ENCODE measurements at places on chromosomes 4 and X.
A peak's percentile ranks its signal among the peaks of the same experiment; 100 is the strongest.

DNA sequence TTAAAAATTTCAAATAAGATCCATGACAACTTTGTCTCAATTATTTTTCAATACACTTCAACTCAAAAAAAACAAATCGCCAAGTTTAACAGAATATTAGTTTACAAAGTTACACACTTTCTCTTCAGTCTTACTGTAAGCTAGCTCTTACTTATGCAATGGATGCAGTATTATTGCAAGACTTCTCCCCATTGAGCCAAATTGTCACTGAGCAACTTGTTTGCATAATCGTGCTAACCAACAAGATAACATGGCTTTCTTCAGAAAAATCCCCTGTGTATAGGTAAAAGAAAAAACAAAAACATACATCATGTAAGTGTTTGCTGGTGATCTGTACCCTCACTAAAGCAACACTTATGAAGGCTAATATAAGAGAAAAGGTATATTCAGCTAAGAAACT is 18.9 kb downstream of the DNAJB14 start:
- DNase-seq, result no peak

- DNase-seq, result no peak
These were observed 551.5 kb upstream of the ZFP42 start for GRCh38 chr4:187444061-187444460.

DNA sequence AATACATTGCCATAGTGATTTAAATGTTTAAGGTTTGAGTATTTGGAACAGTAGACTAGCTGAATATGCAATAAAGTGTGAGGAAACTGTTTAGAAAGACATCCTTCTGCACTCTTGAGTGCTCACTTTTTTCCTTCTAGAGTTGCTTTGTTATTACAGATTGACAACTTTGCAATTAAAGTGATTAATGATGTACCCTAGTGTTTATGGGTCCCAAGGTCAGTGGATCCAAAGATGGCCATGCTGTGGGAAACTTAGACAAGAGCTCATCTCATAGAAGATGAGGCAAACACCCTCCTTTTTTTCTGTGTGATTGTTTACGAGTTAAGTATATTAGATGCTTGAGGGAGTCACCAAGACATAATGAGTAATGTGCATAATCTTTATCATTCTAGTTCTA is 118.8 kb downstream of the PDLIM5 start:
- DNase-seq, result no peak

DNA sequence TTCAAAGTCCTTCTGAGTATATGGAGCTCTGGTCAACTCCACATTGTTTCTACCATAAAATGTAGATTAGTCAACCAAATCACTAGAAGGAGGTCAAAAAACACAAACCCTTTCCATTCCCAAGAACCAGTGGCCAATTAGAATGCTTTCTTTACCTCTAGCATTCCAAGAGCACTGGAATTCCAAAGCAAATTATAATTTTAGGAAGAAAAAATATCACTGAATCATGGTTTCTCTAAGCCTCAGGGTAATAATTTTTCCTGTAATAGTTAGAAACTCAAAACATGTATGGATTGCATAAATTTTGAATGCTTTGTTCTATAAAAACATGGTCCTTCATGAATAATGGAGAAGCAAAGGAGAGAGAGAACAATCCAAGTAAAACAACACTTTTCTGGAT is 39.5 kb downstream of the LEF1 start:
- no peak for DNase-seq

DNA sequence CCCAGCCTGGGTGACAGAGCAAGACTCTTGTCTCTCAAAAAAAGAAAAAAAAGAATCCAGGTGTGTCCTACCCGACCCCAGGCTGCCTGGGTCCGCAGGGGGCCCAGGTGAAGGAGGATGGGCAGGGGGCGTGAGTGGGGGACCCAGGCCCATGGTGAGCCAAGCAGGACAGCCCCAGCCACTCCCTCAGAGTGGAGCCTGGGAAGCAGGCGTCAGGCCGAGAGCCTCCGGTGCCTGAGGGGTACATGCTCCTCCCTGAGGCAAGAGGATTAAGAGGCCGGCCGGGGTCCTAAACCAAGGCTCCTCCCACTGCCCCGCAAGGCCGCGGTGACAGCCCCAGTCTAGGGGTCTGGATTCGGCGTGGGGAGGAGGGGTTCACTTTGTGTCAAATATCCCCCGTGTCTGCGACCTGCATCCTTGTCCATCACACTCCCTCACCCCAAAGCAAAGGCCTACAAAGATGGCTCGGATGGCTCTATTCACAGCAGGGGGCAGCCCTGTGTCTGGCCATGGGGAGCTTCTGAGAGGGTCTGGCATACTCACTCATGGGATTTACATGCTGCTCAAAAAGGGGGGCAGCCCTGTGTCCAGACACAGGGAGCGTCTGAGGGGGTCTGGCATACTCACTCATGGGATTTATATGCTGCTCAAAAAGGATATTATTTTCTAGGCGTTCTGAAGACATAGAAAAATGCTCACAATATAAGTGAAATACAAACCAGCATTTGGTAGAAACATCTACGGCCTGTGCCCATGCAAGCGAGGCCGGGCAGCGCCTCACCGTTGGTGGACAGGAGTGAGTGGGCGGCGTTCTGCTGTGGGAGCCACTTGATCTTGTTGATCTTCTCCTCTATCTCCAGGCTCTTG is 94.6 kb downstream of the PPP2R2C start:
- DNase-seq, result no peak

GRCh38 chr4:76301068-76301774 is 5.3 kb upstream of the STBD1 start:
- peak; percentile 43 for DNase-seq

GRCh38 chr4:78362310-78362709 is 189.3 kb upstream of the ANXA3 start:
- DNase-seq, result no peak

GRCh38 chr4:42428036-42428435 is 30.7 kb downstream of the SHISA3 start:
- DNase-seq, result no peak

GRCh38 chr4:13527192-13527980 is 16.9 kb downstream of the NKX3-2 start:
- no peak for DNase-seq

DNA sequence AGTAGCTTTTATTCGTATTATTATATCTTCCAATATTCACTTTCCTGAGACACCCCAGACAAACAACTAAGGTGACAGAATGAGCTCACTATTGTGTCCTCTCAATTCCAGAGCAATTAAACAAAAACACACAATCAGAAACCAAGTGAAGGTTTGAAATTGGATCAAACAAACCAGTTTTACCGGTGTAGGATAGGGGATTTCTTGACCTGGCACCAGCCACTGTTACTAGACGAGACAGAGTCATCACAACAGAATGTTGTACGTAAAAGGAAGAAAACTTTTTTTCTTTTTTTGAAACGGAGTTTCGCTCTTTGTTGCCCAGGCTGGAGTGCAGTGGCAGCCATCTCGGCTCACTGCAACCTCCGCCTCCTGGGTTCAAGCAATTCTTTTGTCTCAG is 43.7 kb downstream of the LDOC1 start:
- no peak for DNase-seq

GRCh38 chr4:5036239-5036638 is 15.0 kb upstream of the STK32B start:
- DNase-seq, result no peak

DNA sequence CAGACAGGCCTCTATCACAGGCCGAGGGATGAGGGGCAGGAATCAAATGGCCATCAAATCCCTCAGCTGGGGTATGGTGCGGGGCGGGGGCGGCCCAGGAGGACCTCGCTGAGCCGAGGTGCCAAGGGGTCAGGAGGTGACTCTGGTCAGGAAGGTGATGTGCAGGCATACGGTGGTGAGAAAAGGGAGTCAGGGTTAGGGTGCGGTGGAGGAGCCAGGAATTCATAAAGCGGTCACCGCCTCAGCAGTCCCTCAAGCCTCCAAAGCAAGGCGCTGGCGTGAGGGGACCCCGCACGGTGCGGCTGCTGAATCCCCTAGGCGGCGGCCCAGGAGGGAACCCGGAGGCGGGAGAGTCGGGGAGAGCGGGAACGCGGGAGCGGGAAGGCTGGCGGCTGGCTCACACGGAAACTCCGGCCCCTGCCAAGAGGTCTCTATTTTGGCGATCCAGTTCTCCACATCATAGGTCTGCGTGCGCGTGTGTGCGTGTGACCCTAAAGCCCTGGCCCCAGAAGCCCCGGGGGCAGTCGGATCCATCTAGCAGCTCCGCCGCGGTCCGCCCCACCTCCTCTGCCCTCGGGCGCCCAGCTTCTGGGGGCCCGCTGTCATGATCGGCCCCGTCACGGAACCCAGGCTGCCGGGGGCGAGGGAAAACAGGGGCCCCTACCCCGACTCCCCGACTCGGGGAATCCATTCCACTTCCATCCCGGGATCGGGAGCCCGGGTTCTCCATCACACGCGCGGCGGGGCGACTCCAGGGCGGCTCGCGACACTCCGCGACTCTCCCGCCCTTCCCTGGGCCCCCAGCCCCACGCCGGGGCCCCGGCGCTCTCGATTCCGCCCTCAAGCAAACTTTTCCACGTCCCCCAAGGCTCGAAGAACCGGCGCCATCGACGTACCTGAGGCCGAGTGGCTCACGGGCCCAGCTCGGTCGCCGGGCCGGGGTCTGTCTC is 593 bp downstream of the ELF4 start:
- no peak for DNase-seq

DNA sequence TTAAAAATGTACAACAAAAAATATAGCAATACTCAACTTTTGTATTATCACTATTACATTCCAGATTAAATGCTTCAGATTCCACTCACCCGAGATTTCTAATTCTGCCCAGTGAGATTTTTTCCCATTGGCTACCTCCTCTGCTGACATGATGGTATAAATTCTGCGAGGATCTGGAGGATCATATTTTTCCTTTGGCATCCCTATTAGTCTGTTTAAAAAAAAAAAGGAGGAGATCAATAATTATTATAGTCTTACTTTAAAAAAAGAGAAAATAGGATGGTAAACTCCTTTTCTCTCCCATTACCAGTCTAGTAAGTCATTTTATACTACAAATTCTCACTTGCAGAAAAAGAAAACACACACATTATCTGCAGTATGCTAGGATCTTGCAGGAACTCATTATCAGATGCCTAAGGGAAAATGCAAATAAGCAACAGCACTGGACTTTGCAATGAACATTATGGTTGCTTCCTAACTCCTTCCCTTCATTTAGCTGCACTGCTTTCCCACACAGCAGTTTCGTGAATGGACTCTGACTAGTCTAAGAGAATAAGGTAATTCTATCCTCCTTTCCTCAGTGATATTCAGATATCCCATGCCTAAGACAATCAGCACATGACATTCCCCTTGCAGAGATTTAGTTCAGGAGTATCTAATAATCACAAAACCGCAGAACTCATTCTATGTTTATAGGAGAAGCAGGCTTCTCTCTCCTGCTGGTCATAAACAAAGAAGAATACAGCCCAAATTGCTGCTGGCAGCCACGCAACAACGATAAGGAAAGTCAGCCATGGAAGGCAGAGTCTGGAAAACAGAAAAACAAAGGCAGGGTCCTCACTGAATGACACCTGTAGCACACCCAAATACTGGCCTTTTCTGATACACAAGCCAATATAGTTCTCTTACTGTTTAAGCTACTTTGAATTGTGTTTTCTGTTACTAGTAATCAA is 42.7 kb downstream of the CNOT6L start:
- DNase-seq, result no peak

- no peak for DNase-seq
These were observed 507 bp downstream of the LIN54 start for GRCh38 chr4:83010111-83010521.

GRCh38 chrX:68059469-68059868 is 373.8 kb downstream of the OPHN1 start:
- no peak for DNase-seq

GRCh38 chr4:184807256-184807655 is 18.5 kb downstream of the ACSL1 start:
- DNase-seq, result no peak

DNA sequence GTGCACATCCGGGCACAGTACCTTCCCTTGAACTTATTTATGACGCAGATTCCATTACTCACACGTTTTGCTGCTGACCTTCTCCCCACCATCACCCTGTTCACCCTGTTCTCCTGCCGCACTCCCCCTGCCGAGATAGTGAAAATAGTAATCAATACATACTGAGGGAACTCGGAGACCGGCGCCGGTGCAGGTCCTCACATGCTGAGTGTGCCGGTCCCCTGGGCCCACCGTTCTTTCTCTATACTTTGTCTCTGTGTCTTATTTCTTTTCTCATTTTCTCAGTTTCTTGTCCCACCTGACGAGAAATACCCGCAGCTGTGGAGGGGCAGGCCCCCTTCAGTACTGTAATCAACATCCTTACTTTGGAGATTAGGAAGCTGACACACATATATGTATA is 1337.1 kb upstream of the PABPC4L start:
- DNase-seq, result no peak

- no peak for DNase-seq
These were observed 37.8 kb downstream of the SEPTIN6 start for GRCh38 chrX:119655125-119655524.
